ENCODE measurements at places on chromosomes 1 and 21.
A peak's percentile ranks its signal among the peaks of the same experiment; 100 is the strongest.

- no peak for DNase-seq
Observed at GRCh38 chr1:45796946-45797345, 6.5 kb upstream of the MAST2 start.

- DNase-seq: no peak
Observed at GRCh38 chr1:221782477-221782876, 40.6 kb upstream of the DUSP10 start.

DNA sequence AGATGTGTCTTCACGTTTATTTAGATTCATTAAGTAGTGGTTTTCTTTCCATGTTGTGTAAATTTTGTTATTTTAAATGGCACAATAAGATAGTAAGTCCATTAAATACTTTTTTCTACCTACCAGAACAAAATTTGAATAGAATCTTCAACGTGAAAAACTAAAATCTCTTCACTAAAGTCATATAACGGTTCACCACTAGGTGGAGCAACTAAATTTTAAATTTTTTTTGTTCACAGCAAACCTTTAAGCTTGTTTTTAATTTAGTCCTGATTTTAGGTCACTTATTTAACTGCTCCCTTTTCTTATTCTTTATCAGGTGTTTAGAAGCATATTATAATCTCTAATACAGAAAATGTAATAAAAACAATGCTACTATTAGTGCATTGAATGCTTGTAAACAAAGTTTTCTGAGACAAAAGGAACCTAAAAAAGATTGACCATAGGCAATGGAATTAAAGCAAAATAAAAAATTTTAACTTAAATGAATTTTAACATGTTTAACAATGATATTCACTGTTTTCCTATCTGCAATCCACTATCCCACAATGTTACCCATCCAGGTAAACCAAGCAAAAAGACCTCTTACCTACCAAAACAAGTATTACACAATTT is 28.3 kb upstream of the PKN2 start:
- DNase-seq: peak; percentile 4

- DNase-seq: no peak
Observed at GRCh38 chr1:109192433-109192832, 21.3 kb upstream of the SARS1 start.

DNA sequence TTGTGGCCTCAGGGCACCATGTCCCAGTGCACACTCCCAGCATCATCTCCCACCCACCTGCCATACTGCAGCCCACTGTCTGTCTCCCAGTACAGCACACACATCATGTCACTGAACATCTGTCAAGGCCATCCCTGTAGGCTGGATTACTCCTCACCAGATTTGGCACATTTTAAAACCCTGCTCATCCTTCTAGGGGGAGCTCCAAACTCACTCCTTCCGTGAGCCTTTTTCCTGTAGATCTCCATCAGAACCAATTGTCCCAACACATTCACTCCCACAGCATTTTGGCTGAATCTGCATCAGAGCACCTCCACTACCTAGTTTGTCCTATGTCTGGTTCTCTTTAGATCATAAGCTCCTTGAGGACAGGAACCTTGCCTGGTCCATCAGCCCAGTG is 58.6 kb upstream of the GRIK3 start:
- no peak for DNase-seq

DNA sequence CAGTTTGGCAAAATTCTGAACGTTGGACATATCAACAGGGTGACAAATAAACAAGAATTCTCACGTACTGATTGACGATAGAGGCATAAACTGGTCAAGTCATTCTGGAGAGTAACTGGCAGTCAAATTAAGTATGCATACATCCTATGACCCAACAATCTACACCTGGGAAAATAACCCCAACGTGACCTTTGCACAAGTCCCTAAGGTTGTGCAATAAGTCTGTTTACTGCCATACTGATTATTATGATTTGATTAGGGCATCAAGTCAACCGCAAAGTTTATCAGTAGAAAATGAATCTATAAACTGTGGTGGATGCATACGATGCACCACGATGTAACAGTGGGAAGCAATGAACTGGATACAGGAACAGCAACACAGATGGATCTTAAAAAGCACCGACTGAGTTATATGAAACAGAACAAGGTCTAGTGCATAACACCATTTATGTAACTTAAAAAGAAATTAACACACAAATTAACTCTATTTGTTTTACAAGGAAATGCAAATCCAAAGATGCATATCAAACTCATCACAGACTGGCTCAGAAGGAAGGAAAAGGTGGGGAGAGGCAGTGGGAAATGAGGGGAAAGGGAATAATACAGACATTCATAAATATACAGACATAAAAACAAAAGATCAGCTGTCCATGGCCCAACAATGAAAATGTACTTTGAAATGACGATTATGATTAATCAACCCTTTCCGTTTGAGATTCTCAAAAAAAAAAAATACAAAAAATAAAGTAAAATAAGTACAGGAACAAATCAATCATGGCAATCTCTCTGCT is 41.0 kb upstream of the SEC16B start:
- DNase-seq: no peak

DNA sequence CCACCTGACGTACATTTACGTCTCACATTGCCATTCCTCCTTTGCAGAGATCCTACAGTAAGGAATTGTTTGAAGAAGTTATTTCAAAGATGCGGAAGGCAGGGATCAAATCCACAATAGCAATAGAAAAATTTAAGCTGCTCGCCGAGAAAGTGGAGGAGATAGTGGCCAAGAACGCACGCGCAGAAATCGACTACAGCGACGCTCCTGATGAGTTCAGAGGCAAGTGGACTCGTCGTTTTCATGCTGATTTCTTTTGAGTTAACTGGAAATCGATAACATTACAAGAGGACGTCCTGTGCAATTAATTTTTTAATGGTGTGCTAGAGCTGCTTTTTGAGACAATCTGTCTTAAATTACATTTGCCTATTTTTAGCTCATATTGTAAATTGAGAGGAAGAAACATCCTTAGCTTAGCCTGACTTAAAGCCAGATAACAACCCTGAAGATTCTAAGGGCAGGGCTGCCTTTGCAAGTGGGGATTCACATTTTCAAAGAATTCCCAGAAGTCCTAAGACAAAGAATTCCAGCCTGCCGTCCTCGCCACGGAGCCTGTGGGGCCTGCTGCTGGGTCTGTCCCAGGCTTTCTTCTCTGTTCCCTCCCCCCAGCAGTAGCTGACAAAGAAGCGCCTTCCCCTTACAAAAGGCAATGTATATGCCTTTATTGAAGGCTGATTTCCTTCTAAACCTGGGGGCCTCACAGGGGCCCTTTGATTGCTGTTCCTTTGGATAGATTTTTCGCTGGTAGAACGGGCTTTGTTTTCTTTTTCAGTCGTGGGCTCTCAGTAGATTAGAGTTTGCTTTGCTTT is 31.6 kb upstream of the KIF1B start:
- no peak for DNase-seq

DNA sequence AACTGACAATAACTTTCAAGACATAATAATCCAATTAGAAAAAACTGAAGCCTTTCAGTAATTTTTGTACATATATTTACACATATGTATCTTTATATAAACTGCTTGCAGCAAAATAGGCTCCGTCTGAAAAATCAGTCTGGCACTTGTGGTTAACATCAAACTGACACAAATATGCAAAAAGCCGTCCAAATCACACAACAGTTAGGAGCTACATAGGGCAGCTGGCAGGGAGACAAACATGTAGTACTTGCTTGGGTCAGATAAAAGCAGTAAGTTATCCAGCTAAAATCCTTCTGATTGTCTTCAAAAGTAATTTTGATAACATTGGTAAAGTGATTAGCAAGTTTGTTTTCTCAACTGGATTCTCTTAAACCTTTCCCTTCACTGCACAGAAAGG is 14.7 kb upstream of the GUCA2A start:
- no peak for DNase-seq

GRCh38 chr1:241507189-241507863 is 12.2 kb downstream of the FH start:
- no peak for DNase-seq

- no peak for DNase-seq
Observed at GRCh38 chr1:200774735-200775444, 36.2 kb downstream of the CAMSAP2 start.

DNA sequence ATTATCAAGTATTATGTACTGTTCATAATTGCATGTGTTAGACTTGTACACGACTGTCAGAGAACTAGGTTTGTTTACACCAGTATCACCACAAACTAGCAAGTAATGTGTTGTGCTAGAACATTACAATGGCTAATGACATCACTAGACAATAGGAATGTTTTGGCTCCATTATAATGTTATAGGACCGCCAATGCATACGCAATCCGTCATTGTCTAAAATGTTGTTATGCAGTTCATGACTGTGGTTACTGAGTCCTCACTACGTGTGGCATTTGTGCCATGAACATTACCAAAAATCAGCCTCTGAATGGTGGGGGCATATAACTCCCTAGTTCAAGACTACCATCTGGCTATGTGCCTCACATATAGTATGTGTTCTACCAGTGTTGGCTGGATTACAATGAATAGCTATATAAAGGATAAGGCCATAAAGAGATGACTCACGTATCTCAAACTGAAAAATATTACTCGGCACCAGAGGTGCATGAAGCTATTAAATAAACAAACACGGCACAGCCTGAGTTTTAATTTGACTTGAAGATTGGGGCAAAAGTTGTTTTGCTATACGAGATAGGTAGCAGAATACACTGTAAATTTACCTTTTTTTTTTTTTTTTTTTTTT is 89.1 kb upstream of the COL24A1 start:
- no peak for DNase-seq

GRCh38 chr1:3290915-3291314 is 163.6 kb upstream of the ARHGEF16 start:
- no peak for DNase-seq

GRCh38 chr1:152510503-152510902 is at the start of gene LCE5A:
TSS of gene LCE5A (plus strand) at chr1:152510803. CDS start at chr1:152511535, 732 bp downstream.
- DNase-seq: no peak

DNA sequence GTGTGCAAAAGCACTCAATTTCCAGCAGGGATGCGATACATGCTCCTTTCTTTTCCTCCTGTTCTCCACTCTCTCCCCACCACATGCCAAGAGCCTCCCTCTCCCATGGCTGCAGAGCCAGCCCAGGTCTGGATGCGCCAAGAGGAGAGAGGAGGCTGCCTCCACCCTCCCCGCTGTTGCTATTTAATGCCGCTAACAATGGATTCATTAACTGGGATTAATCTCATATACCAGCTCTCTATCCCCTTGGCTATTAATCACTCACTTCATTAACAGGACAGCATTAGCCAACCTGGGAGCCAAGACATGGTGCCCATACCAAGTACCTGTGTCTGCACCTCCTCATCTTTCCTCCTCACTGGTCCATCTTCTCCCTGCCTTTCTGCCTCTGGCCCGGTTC is 49.1 kb upstream of the SCMH1 start:
- no peak for DNase-seq

- DNase-seq: no peak
Observed at GRCh38 chr1:225768662-225769426, 8.8 kb upstream of the SRP9 start.

GRCh38 chr1:165492845-165493373 is 48.0 kb upstream of the RXRG start:
- no peak for DNase-seq

GRCh38 chr1:207407655-207408260 is 46.4 kb upstream of the CR2 start:
- no peak for DNase-seq

GRCh38 chr1:93262645-93263044 is 82.1 kb downstream of the CCDC18 start:
- no peak for DNase-seq

DNA sequence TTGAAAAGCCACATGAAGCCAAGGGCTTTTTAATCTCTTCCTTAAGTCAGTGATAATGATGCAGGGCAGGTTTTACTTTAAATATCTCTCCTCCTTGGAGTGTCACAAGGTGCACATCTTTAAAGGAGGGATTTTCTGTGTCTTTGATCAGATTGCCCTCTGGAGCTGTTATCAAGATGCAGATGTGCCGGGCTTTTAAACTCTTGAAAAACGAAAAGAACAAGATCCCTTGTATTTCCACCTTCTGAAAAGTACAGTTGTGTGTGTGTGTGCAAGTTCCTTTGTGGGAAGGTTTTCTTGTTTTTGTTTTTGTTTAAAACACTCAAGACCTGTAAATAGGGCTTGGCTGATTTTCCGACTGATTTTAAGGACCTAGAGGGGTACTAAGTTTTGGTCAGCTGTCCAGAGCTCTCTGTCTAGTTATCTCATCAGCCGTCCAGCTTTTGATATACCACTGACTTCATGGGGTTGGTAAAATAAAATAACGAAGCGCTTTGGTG is 1.6 kb downstream of the MARK1 start:
- peak; percentile 41 for DNase-seq

DNA sequence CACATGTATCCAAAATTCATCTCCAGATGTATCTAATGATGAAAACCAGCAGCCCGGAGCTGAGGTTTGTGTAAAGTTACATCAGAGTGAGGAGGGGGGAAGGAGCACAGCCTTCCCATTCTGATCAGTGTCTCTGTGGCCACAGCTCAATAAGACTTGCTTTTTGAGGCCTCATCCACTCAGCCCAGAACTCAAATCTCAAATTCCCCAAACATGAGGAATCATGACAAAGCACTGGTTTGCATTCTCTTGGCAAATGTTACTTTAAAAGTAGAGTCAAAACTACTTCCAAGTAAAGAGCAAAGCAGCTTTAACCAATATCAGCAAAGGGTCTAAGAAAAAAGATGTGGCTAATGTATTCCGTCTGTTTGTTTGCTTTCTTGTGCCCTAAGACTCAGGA is 30.9 kb downstream of the CCN1 start:
- no peak for DNase-seq

DNA sequence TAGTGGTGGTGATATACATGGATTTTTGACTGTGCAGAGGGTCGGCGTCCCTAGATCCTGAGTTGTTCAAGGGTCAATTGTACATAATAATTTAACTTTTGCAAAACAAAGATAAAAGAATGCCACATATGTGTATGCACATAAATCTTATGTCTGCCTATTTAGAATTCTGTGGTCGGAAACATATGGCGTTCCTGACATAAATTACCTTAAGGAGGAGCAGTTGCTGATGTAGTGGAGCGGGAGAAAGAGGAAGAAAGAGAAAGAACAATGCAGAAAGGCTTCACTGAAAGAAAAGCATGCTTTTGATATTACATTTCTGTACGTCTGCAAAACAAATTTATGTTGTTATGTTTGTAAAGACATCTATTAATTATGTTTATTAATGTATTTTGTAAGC is 40.0 kb downstream of the S1PR1 start:
- no peak for DNase-seq

GRCh38 chr1:186887203-186887602 is 58.5 kb downstream of the PLA2G4A start:
- no peak for DNase-seq

Measured in NCI-H1417 (cell line).